ENCODE measurements at places on chromosomes 12 and 14.

- DNase-seq, result no peak
Observed at GRCh38 chr12:24835377-24835776, 113.5 kb downstream of the BCAT1 start.

GRCh38 chr12:6340745-6341416 is 995 bp downstream of the TNFRSF1A start:
- no peak for DNase-seq

DNA sequence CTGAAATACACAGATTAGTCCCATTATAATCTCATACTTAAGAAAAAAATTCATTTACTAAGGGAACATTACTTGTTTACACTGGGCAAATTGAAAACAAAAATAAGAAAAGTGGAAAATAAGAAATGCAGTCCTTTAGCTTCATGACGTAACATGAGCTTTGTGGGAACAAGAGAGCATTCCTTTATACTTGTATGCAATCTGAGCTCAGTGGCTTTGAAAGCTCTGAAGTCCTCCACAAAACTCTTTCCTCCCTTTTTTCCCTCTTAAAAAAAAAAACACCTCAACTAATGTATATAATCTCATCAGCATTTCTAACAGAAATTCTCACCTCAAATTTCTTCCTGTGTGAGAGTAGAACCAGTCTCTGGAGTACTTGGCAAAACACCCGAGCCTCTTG is 76.9 kb upstream of the OTX2 start:
- DNase-seq, result no peak

GRCh38 chr12:50988871-50989270 is 36.5 kb downstream of the HIGD1C start:
- DNase-seq, result no peak

- DNase-seq, result no peak
Observed at GRCh38 chr14:103055695-103056094, 1.7 kb downstream of the CDC42BPB start.

DNA sequence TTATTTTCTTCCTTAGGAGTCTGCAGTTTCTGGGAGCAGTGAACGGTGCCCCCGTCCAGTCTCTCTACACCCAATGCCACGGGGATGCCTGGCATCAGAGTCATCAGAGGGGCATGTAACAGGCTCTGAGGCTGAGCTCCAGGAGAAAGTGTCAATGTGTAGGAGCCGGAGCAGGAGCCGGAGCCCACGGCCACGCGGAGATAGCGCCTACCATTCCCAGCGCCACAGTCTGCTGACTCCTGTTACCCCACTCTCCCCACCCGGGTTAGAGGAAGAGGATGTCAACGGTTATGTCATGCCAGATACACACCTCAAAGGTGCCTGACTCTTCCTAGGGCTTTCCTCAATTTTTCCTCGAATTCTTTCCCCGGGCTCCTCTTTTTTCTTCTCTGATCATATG is 3.3 kb upstream of the PA2G4 start:
- DNase-seq, result no peak

GRCh38 chr12:108211157-108211556 is 82.1 kb downstream of the WSCD2 start:
- no peak for DNase-seq

- no peak for DNase-seq
Observed at GRCh38 chr12:27960821-27961220, 11.7 kb downstream of the PTHLH start.

DNA sequence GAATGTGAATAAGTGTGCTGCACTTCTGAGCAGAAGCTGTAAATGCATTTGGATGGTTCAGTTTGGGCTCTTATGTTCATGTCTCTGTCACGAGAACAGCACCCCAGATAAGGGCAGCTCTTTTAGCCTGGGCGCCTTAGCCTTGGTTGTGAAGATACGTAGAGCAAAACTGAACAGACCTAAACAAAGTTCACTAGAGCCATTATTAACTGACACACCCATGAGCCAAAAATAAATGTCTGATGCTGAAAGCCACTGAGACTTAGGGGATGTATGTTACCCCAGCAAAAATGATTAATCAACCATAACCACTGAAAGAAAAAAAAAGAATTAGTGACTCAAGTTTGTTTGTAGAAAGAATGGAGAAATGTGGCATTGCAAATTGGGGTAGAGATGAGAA is 343.4 kb downstream of the BCAT1 start:
- DNase-seq, result no peak

- DNase-seq, result no peak
Observed at GRCh38 chr12:71664411-71665089, 449 bp downstream of the THAP2 start.

- DNase-seq, result no peak
Observed at GRCh38 chr12:89799316-89799715, 90.7 kb upstream of the ATP2B1 start.

GRCh38 chr12:57181561-57182155 is 34.2 kb upstream of the LRP1-AS start:
- DNase-seq, result no peak

DNA sequence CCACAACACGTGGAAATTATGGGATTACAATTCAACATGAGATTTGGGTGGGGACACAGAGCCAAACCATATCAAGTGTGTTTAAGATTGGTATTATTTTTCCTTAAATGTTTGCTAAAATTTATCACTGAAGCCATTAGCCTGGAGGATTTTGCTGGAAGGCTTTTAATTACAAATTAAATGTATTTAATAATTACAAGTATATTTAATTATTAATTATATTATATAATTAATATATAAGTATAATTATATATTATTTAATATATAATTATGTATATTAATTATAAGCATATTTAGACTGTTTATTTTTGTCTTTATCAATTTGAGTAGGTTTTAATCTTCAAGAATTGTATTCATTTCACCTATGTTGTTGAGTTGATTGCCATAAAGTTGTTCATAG is 427.4 kb upstream of the FLRT2 start:
- no peak for DNase-seq

DNA sequence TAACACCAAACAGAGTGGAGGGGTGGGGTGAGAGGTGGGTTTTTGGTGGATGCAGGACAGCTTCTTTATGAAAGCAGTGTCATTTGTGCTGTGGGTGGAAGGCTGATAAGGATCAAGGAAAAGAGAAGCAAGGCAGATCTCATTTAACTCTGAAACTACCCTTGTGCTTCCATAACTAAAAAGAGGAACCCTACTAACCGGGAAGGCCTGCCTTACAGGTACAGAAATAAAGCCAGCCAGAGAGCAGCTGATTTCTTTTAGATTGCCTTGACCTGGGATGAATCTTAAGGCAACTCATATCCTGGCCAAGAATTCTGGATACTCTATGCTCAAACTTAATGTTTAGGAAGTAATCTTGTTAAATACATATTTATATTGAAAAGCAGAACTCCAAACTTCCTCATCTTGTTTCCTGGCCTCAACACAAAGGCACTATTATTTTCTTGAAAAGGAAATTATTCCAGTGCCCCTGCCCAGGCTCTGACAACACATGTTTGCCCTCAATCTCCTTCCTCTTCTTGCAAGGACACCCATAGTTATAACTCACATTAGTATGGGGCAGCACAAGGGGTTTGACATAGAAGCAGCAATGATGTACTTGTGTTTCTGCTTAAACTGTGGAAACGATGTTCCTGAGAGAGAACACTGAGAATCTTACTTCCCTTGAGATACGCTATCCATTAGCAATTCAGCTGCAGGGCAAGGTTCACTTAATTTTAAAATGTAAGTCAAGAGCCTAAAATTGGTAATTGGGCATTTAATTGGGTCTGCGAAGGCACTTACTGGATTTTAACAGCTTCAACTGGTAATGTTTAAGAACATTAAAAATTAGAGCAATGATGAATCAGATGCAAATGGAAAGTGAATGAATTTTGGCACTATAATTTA is 173.7 kb downstream of the STXBP6 start:
- no peak for DNase-seq

DNA sequence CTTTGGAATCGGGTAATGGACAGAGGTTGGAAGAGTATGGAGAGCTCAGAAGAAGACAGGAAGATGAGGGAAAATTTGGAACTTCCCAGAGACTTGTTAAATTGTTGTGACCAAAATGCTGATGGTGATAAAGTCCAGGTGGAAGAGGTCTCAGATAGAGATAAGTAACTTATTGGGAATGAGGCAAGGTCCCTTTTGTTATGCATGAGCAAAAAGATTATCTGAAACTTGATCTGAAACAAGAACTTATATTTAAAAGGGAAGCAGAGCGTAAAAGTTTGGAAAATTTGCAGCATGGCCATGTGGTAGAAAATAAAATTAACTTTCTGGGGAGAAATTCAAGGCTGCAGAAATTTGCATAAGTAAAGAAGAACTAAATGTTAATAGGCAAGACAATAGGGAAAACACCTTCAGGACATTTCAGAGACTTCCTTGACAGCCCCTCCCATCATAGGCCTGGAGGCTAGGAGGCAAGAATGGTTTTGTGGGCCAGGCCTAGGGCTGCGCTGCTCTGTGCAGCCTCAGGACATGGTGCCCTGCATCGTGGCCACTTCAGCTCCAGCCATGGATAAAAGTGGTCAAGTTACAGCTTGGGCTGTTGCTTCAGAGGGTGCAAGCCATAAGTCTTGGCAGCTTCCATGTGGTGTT is 425.7 kb upstream of the PRICKLE1 start:
- DNase-seq, result no peak

- no peak for DNase-seq
Observed at GRCh38 chr14:56092763-56093162, 25.4 kb upstream of the PELI2 start.

- DNase-seq, result no peak
Observed at GRCh38 chr14:20631880-20632389, 9.6 kb downstream of the OR6S1 start.

DNA sequence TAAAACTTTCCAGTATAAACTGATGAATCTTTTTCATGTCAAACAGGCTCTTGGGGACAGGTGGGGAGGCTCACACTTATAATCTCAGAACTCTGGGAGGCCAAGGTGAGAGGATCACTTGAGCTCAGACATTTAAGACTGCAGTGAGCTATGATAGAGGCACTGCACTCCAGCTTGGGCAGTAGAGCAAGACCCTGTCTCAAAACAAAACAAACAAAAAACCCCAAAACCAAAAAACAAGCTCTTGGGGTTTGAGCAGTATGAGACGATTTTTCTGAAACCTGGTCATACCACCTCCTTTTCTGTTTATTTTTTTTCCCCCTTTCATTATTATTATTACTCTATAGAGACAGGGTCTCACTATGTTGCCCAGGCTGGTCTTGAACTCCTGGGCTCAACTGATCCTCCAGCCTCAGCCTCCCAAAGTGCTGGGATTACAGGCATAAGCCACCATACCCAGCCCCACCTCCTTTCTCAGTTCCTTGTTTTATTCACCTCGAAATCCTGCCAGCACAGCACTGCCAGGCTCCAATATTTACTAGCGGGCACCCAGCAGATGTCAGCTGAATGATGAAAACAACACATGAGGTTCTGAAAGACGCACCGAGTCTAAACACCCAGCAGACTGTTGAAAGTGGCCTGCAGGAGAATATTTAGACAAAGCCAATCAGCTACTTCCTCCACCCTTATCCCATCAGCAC is 19.5 kb upstream of the CDK17 start:
- no peak for DNase-seq

- no peak for DNase-seq
Observed at GRCh38 chr12:74614426-74614825, 76.8 kb downstream of the ATXN7L3B start.

- DNase-seq, result no peak
Observed at GRCh38 chr14:33940561-33941011, 10.3 kb downstream of the EGLN3 start.

DNA sequence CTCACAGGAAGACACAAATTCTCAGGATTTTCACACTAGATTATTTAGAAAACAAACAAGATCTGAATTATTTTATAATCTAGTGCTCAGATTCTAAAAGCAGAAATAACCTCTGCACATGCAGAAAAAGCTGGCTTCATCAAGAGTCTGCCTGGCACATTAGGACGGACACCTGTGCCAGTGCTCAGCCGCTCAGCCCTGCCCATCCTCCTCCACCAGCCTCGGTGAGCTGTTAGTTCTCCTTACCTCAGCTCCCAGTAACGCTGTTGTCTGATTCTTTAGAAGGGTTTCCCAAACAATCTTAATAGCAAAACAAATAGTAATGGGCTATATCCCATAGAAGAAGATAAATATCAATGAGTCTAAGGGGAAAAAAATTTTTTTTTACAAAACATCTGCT is 27.7 kb downstream of the DUSP16 start:
- DNase-seq, result no peak

DNA sequence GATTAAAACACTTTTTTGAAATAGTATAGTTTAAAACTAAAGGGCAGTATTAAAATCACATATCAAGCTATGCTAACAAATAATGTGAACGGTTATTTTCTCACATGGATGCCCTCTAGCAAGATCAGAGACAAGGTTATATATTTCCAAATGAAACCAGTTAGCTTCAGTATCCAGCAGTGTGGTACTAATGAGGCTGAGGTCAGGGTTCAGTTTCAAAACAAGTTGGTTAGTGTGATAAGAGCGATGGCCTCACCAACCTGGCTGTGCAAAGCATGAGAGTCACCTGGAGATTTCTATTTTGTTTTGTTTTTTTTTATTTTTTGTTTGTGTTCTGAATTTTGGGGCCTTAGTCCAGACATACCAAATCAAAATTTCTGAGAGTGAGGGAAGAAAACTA is 352.2 kb upstream of the KITLG start:
- DNase-seq, result no peak

- DNase-seq, result no peak
Observed at GRCh38 chr12:4700621-4701026, 19.6 kb upstream of the GALNT8 start.

- DNase-seq, result no peak
Observed at GRCh38 chr12:24714237-24714636, 234.7 kb downstream of the BCAT1 start.

GRCh38 chr12:64452559-64453329 is 824 bp downstream of the TBK1 start:
- no peak for DNase-seq

- DNase-seq, result peak; percentile 77
Observed at GRCh38 chr14:90815822-90816662, at the start of gene TTC7B. Gene TTC7B, minus strand, starts transcription at chr14:90816430. Its CDS starts 135 bp downstream, at chr14:90816295.

- no peak for DNase-seq
Observed at GRCh38 chr12:102920271-102920670, 3.2 kb upstream of the PAH start.

GRCh38 chr12:112537710-112538396 is 119.1 kb downstream of the PTPN11 start:
- DNase-seq, result no peak

GRCh38 chr14:102840771-102841528 is 63.7 kb downstream of the TRAF3 start:
- no peak for DNase-seq

DNA sequence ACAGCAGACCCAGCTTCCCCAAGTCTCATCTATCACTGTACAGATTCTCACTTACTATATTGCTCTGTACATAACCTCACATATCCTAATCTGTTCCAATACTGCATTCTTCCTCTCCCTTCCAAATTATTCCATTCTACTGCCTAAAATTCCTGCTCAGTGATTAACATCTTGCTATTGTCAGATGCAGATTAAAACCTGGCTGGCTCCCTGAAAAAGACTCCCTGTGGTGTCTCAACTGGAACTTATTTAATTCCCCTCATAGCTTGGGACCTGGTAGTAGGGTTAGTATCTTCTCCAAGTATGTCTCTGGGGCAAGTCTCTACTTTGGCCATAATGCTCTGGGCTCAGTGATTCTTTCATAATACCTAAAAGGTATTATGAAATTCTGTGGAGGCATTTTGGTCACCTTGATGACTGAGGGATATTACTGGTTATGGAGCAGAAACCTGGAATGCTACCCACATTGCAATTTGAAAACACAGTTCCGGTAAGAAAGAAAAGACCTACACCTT is 55.8 kb downstream of the PAWR start:
- DNase-seq, result no peak

- no peak for DNase-seq
Observed at GRCh38 chr12:76303365-76303764, 44.9 kb downstream of the BBS10 start.

Data from H1 (cell line).